HFFc6 (cell line): ENCODE measurements at places on chromosomes 5 and 9. TPM values are rescaled to one million over a fixed set of nuclear protein-coding genes. Genes with fewer than 3 reads are reported as not detected.

GRCh38 chr5:92907938-92908606 is 672.9 kb downstream of the NR2F1-AS1 start:
- H3K4me3 ChIP-seq = peak overlapping the region; percentile 42
- peak overlapping the region; percentile 9 for H3K27ac ChIP-seq
- H3K27me3 ChIP-seq = no peaks in the 10 kb centered on the region
- peaks cover 25% of the 10 kb centered on the region for H3K4me1 ChIP-seq
- no peaks in the 10 kb centered on the region for H3K36me3 ChIP-seq

GRCh38 chr5:36950586-36951457 is 74.3 kb downstream of the NIPBL start:
- peaks cover 70% of the 10 kb centered on the region for H3K4me1 ChIP-seq
- H3K27ac ChIP-seq = peak overlapping the region; percentile 70
- H3K36me3 ChIP-seq = peaks cover 4% of the 10 kb centered on the region
- peak overlapping the region; percentile 78 for H3K4me3 ChIP-seq

DNA sequence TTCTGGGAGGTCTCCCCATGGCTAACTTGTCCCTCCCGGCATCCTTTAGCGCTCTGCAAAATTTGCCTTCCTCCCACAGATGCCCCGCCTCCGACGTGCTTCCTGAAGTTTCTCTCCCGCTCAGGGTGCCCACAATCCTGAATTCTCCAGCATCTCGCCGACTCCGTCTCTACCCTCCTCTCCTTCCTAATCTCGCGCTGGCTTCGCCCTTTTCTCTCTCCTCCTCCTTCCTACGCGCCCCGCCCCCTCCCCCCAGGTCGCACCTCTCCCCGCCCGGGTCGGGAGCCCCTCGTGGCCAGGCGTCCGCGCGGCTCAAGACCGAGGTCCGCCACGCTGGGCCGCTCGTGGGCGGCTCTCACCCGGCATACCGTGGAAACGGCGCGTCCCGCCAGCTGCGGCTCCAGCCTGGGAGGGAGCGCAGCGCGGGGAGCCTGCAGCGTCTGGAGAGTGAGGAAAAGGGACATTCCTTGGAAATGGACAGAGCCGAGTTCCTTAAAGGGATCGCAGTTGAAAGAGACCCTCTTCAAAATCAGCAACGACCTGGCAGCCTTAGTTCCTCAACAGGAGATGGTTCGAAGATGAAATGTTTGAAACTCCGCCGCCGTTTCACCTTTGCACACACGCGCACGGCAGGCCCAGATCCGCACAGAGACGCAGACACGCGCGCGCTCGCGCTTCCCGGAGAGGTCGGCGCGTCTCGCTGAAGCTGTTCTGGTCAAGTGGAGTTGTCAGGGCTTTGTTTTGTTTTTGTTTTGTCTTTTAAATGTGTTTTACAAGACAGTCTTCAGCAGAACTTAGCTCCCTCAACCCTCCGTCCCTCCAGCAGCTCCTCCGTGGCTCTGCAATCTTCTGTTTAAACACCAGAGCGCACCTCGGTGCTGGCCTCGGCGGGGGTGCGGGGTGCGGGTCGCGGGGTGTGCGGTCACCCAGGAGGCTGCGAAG is 5.0 kb upstream of the IRX2 start:
- DNase-seq = peak; percentile 64
- peak overlapping the region; percentile 90 for H3K4me3 ChIP-seq
- H3K4me1 ChIP-seq = peaks cover 29% of the 10 kb centered on the region

DNA sequence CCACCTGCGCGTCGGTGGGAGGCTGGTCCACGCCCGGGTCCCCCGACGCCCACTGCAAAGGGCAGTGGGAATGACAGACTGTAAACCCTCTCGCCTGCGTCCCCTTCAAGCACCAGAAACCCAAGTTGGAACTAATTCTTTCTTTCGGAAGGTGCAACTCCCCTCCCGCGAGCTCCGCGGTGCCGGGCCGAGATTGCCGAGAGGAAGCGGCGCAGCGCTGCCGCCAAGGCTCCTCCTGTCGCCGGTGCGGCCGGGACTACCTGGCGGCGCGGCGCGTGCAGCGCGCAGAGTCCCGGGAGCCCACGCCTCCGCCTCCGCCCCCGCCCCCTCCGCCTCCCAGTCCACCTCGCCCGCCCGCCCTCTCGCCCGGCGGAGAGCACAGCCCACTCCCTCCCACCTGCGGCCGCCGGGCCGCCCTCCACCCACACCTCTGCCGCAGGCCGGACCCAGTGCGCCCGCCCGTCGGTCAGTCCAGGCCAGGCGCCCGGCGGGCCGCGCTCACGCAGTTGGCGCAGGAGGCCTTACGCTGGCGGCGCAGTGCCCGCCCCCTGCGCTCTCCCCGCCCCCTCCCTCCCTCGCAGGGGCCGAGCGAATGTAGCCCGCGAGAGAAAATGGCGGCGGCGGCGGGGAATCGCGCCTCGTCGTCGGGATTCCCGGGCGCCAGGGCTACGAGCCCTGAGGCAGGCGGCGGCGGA is at the start of gene MAP3K1:
Gene MAP3K1 (plus strand): TSS at position 587 of the 695 bp plus-strand sequence. CDS start 25 bp downstream, at position 612.
- H3K27ac ChIP-seq = peak within 1 kb of the TSS; percentile 70; the same call in 1 of the 2 replicates
- peaks cover 11% of the 10 kb centered on the region; the same call in 1 of the 2 replicates for H3K27me3 ChIP-seq
- peak within 1 kb of the TSS; percentile 89 for H3K4me3 ChIP-seq
- no peaks in the 10 kb centered on the region for H3K36me3 ChIP-seq
- DNase-seq = peak; percentile 22
- peaks cover 32% of the 10 kb centered on the region for H3K4me1 ChIP-seq

GRCh38 chr9:132986114-132986513 is 7.6 kb downstream of the GFI1B start:
- peaks cover 45% of the 10 kb centered on the region for H3K27me3 ChIP-seq
- no peak for DNase-seq
- H3K36me3 ChIP-seq = no peaks in the 10 kb centered on the region
- no peak overlapping the region for H3K4me3 ChIP-seq

KCNV2 gene
- not detected in 3 replicates for total RNA-seq

DNA sequence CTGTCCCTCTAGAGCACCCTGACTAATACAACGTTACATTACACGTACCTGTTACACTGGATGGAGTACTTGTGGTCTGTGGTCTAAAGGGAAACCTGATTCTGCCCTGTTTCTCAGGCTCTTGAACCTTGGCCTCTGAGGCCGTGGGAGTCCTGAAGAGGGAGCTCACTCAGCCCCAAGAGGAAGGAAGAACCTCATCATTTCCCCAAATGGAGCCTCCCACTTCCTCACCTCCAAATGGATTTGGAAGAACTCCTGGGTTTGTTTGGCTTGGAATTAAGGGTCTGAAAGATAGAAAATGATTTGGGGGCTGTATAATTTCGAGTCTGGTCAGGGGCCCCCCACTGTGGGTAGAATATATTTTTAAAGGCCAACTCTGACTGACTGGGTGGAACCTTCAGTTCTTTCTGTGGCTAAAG is 200.2 kb downstream of the SEMA6A start:
- H3K36me3 ChIP-seq = no peaks in the 10 kb centered on the region
- H3K27ac ChIP-seq = no peak overlapping the region
- H3K4me3 ChIP-seq = no peak overlapping the region

GRCh38 chr9:18447131-18447530 is 26.8 kb upstream of the ADAMTSL1 start:
- no peak for DNase-seq
- peaks cover 6% of the 10 kb centered on the region for H3K36me3 ChIP-seq
- peak overlapping the region; percentile 55 for H3K27ac ChIP-seq
- no peaks in the 10 kb centered on the region for H3K27me3 ChIP-seq
- H3K4me3 ChIP-seq = peak overlapping the region; percentile 60

GRCh38 chr9:97980918-97981845 is 2.0 kb upstream of the ANP32B start:
- DNase-seq = no peak
- H3K36me3 ChIP-seq = peaks cover 3% of the 10 kb centered on the region; the same call in 1 of the 2 replicates

DNA sequence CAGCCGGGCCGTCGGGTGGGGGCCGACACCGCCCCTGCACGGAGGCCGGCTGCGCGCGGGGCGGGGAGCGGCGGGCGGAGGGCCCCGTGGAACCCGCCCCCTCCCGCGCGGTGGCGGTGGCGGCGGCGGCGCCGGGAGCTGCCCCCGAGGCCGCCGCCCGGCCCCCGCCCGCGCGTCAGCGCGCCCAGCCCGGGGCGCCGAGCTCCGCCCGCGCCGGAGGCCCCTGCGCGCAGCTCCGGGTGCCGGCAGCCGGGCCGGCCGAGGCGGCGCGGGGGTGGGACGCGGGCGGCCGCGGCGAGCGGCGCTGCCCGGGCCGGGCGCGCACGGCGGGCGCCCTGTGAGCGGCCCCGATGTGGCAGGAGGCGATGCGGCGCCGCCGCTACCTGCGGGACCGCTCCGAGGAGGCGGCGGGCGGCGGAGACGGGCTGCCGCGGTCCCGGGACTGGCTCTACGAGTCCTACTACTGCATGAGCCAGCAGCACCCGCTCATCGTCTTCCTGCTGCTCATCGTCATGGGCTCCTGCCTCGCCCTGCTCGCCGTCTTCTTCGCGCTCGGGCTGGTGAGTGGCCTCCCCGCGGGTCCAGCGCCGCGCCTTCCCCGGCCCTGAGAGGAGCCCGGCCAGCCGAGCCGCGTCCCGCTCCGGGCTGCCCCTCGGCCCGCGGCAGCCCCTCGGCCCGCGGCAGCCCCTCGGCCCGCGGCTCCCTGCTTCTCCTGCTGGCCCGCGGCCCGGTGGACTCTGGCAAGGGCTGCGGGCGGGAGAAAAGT is at the start of gene ADCY2:
Gene ADCY2 (plus strand): TSS at position 192 of the 766 bp plus-strand sequence. CDS start 159 bp downstream, at position 351.
- H3K36me3 ChIP-seq = no peaks in the 10 kb centered on the region
- no peak for DNase-seq

DNA sequence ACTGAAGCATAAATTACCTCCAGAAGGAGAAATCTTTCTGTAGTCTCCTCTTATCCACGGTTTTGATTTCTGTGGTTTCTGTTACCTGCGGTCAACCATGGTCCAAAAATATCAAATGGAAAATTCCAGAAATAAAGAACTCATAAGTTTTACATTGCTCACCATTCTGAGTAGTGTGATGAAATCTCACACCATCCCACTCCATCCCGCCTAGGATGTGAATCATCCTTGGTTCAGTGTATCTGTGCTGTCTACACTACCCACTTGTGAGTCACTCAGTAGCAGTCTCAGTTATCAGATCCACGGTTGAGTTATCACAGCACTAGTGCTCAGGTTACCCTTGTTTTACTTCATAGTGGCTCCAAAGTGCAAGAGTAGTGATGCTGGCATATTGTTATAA is 371.2 kb downstream of the NFIB start:
- no peaks in the 10 kb centered on the region for H3K27me3 ChIP-seq
- peaks cover 60% of the 10 kb centered on the region for H3K4me1 ChIP-seq
- H3K27ac ChIP-seq = peak overlapping the region; percentile 80

DNA sequence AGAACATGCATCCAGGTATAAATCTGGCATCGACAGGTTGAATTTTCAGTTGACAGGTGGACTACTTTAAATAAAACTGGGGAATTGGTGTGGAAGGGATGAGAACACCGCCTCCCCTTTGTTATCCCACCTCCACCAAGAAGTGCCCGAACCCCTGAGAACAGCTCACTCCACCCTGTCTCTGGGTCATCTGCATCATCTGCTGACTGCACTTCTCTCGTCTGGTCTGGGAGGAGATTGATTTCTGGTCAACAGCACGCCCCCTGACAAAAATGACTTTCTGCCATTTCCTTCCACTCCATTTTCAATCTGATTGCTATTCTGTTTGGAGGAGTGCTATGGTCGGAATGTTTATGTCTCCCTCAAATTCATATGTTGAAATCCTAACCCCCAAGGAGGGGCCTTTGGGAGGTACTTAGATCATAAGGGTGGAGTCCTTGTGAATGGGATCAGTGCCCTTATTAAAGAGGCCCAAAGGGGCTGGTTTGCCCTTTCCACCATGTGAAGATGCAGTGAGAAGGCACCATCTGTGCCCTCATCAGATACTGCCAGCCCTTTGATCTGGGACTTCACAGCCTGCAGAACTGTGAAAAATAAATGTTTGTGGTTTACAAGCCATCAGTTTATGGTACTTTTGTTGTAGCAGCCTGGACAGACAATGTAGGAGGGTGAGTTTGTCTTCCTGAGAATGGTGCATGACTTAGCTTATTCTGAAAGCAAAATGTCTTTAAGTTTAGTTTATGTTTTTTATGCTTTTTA is 145.7 kb downstream of the EGFLAM start:
- DNase-seq = no peak
- no peak overlapping the region for H3K27ac ChIP-seq
- peaks cover 7% of the 10 kb centered on the region for H3K4me1 ChIP-seq
- H3K4me3 ChIP-seq = no peak overlapping the region

DNA sequence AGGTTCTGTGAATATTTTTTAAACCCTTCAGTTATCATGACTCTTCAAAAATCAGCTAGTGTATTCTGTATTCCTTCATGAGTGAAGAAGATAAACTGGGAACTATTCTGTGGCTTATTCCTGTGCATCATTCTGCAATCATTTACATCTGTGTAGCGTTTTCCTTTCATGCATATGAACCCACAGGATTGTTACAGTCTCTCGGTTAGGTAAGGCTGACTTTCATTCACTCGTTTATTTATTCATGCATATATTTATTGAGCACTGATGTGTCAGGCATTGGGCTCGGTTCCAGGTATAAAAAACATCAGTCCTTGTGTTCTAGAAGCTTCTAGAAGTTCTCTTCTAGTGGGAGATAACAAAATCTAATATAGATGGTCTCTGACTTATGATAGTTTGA is 318.4 kb downstream of the MAN2A1 start:
- no peak overlapping the region for H3K27ac ChIP-seq
- DNase-seq = no peak
- no peaks in the 10 kb centered on the region for H3K36me3 ChIP-seq
- H3K4me1 ChIP-seq = no peaks in the 10 kb centered on the region

GRCh38 chr9:129983891-129984290 is 59.1 kb downstream of the FNBP1 start:
- H3K4me1 ChIP-seq = peaks cover 23% of the 10 kb centered on the region
- H3K4me3 ChIP-seq = no peak overlapping the region
- no peak for DNase-seq
- no peaks in the 10 kb centered on the region; the same call in 1 of the 2 replicates for H3K27me3 ChIP-seq
- peak overlapping the region; percentile 57 for H3K27ac ChIP-seq
- H3K36me3 ChIP-seq = peaks cover 12% of the 10 kb centered on the region

SH3RF2 gene
- 0.68 to 1.7 TPM (median 1.5 TPM) in 3 replicates for total RNA-seq

GRCh38 chr5:40334242-40334635 is 345.5 kb upstream of the PTGER4 start:
- H3K27me3 ChIP-seq = peaks cover 3% of the 10 kb centered on the region; the same call in 1 of the 2 replicates
- no peak overlapping the region for H3K27ac ChIP-seq
- H3K4me1 ChIP-seq = peaks cover 46% of the 10 kb centered on the region
- H3K4me3 ChIP-seq = no peak overlapping the region
- no peak for DNase-seq

GRCh38 chr9:99350461-99350860 is 128.4 kb downstream of the SEC61B start:
- no peak overlapping the region for H3K4me3 ChIP-seq
- no peaks in the 10 kb centered on the region for H3K27me3 ChIP-seq
- DNase-seq = no peak
- no peaks in the 10 kb centered on the region for H3K36me3 ChIP-seq

GRCh38 chr9:106890608-106891007 is 27.6 kb downstream of the ZNF462 start:
- H3K4me3 ChIP-seq = no peak overlapping the region
- DNase-seq = no peak
- peaks cover 70% of the 10 kb centered on the region for H3K4me1 ChIP-seq
- no peak overlapping the region for H3K27ac ChIP-seq

PTGR1 gene
- 50.3 to 81.4 TPM (median 57.9 TPM) in 3 replicates for total RNA-seq

DNA sequence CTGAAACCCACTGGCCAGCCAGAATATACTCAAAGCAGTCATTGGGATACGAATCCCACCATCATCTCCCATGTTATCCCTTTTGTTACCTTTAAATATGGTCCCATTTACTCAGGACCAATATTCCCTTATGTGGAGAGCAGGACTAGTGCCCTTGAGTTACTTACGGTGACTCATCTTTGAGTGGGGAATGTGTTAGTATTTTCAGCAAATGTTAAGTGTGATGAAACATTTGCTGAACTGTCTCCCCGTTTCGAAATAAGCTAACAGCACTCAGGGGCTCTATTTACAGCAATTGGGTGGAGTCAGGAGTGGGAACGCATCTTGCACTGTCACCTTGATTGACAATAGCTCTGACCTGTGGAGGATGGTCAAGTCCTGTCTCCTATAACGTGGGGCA is 67.4 kb downstream of the CTSL start:
- peaks cover 36% of the 10 kb centered on the region for H3K4me1 ChIP-seq
- peak overlapping the region; percentile 69; the same call in 1 of the 2 replicates for H3K4me3 ChIP-seq
- no peaks in the 10 kb centered on the region for H3K36me3 ChIP-seq

CKMT2 gene
- not detected in 3 replicates for total RNA-seq

B4GALT7 gene
- 41.7 to 52.3 TPM (median 44.5 TPM) in 3 replicates for total RNA-seq
